ENCODE measurements at places on chromosomes 13 and 19.

DNA sequence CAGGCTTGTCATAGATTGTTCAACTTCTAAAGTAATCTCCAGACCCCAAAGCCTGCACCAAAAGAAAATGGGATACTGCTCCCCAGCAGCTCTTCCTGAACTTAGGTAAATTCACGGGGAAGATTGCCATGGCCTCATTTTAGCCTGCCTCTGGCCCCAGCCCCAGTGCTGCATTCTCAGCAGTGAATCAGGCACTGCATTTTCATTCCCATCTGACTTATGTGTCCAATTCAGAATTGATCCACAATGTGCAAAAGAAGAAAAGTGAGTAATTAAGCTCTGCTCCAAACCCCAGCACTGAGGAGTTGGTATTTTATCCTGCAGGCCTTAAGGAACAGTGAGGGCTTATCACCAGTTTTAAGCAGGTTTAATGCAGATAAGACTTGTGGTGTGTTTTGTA is 176.4 kb downstream of the KCTD12 start:
- no peak for DNase-seq

DNA sequence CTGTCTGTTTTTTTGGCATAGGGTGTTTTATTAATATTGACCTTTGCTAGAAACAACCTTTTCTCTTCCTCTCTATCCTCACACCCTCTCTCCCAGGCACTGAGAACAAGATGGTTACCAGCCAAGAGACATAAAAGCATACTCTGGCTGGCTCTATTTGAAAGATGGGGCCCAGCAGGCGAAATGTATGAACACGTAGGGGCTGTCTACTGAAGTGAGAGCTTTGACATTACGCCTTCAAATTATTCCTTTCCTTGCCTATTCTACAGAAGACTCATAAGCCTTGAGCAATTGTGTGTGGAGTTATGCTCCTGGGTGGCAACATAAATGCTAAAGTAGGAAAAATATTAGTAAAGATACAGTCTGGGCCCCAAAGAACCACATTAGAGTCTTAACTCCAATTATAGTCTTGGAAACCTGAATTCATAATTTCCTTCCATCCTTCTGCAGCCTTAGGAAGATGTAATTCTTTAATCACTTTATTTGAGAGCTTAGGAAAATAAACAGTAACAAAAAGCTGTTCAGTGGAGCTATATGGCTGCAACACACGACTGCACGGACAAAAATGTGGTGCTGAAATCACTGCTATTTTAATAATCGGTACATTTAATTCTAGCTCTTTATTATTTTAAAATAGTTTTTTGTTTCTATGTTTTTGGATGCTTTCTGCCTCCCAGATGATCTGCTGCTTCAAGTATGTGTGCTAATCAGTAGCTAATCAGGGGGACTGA is 122.3 kb upstream of the RNF113B start:
- no peak for DNase-seq

GRCh38 chr13:66222926-66223325 is 1007.2 kb downstream of the PCDH9 start:
- DNase-seq: no peak

DNA sequence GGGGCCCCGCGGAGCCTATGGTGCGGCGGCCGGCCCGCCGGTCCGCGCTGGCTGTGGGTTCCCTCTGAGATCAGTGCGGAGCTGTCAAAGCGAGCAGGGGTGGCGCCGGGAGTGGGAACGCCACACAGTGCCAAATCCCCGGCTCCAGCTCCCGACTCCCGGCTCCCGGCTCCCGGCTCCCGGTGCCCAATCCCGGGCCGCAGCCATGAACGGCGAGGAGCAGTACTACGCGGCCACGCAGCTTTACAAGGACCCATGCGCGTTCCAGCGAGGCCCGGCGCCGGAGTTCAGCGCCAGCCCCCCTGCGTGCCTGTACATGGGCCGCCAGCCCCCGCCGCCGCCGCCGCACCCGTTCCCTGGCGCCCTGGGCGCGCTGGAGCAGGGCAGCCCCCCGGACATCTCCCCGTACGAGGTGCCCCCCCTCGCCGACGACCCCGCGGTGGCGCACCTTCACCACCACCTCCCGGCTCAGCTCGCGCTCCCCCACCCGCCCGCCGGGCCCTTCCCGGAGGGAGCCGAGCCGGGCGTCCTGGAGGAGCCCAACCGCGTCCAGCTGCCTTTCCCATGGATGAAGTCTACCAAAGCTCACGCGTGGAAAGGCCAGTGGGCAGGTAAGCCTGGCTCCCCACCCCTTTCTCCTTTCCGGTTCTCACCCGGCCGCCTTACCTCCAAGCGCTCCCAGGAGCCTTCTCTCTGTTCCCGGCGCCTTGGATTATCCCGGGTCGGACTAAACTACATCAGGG is at the start of gene PDX1:
TSS of gene PDX1 (plus strand) at position 67 of the 743 bp plus-strand sequence. CDS start at position 206, 139 bp downstream.
- DNase-seq: no peak

- no peak for DNase-seq
Observed at GRCh38 chr13:84417416-84417815, 535.1 kb upstream of the SLITRK1 start.

DNA sequence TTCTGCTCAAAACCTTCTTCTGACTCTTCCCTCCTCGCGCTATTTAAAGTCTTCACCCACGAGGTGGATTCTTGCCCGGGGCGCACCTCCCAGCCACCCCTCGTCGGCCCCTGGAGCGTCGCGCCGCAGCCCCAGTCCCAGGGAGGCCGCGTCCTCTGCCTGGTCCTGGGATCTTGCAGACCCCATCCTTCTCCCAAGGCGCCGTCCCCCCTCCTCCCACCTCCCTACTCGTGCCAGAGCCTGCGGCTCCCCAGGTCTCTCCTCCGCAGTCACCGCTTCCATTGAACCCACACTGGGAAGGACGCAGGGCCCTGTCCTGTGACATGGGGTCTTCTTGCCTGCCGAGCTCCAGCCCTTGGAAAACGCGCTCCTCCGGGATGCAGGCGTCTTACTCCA is 486 bp downstream of the ZNF808 start:
- no peak for DNase-seq

DNA sequence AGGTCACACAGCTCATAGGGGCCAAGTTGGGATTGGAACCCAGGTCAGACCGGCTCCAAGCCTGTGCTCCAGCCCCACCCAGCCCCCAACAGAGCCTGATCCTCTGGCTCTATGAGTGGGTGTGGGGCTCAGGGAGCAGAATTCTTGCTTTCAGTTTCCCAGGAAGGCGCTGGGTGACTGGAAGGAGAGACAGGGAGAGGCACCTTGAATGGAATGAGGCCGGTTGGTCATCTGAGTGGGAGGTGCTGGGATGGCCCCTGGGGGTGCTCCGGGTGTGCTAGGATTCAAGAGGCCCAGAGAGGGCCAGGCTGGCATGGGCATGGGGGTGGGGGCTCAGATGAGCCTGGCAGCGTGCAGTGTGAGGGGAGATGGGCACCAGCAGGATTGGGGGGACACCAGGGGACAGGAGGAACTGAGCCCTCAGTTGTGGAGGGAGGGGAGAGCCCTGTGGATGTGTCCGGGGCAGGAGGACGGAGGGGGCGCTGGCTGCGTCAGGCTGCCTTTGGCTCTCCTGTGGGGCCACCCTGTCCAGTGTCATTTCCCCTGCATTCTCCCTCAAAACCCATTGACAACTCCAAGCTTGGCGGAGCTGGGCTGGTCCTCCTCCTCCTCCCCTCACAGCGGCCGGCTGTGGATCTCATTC is 31.2 kb upstream of the ANKRD10 start:
- no peak for DNase-seq

DNA sequence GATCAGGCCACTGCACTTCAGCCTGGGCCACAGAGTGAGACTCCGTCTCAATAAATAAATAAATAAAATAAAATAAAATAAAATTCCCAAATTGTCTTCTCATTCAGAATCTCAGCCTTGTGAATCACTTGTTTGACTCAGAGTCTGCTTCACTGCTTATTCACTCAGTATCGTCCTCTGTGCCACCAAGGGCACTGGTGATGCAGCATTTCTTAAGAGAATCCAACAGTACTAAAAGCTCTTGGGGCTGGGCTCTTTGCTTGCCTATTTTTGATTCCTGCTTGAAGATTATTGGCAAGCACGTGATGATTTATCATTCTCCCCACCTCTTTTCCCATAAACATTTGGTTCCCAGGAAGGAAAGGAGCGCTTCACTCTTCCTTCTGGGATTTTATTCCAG is 54.8 kb upstream of the HMGB1 start:
- DNase-seq: no peak

DNA sequence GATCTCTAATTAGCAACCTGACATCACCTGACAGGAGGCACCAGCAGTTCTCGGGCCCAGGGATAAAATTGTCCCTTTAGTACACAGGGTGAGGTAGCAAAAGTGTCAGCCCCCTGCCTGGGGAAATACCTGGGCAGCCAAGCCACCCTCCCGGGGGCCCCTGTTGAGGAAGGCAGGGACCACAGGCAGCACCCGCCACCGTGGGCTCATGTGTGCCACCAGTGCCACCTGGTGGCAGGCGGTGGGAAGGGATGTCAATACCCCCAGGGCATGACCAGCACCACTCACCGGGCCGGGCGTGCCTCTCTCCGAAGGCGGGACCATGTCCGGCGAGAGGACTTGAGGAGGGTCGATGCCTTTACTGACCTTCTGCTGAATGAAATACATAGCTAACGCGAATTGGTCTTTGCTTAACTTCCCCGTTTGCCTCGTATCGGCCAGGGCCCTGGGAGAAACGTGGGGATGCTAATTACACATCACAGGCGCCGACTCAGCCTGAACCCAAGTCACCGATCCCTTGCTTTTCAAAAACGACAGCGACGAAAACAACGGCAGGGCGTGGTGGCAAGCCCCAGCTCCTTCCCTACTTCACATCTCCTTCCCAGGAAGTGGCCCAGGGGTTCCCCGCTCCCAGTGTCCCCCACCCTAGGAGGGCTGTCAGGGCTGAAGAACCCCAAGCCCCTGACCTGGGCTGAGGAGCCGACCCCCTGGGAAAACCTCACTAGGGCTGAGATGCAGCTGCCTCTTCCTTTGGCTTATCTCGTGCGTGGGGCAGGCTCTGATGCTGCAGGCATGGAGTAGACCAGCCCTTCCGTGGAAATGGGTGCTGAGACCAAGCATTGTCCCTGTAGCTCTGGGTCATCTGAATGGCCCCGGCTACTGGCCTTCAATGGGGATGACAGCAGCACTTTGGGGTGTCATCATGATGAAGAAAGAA is 53.8 kb downstream of the EPS15L1 start:
- peak; percentile 10 for DNase-seq
